Stimulated activated CD8-positive, alpha-beta memory T cell treated with anti-CD3 and anti-CD28 coated beads, Interleukin-4, amount 100 ng/mL, for 4 hours (primary cell): ENCODE measurements at places on chromosomes 7 and 10.

GRCh38 chr7:128938544-128939074 lies 882 bp downstream of the IRF5 start:
- DNase-seq: no peak

- no peak for DNase-seq
Measured at GRCh38 chr10:10520491-10521385, 496.9 kb upstream of the CELF2 start.

DNA sequence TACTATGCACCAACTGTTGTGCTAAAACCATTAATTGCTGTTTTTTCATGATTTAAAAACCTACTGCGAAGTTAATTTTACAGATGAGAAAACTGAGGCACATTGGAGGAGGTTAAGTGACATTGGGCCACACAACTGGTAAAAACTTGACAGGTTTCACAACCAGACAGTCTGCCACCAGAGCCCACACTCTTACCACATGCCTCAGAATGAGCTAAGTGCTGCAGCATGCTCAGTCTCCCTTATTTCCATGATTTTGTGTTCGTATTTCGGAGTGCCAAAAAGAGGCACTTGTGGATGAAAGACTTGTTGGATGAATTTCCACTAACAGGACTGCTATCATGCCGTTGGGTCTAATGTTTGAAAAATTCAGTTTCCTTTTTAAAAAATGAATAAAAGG lies 77.4 kb downstream of the PCLO start:
- no peak for DNase-seq

GRCh38 chr7:7164591-7164990 lies 17.8 kb upstream of the C1GALT1 start:
- DNase-seq: no peak

DNA sequence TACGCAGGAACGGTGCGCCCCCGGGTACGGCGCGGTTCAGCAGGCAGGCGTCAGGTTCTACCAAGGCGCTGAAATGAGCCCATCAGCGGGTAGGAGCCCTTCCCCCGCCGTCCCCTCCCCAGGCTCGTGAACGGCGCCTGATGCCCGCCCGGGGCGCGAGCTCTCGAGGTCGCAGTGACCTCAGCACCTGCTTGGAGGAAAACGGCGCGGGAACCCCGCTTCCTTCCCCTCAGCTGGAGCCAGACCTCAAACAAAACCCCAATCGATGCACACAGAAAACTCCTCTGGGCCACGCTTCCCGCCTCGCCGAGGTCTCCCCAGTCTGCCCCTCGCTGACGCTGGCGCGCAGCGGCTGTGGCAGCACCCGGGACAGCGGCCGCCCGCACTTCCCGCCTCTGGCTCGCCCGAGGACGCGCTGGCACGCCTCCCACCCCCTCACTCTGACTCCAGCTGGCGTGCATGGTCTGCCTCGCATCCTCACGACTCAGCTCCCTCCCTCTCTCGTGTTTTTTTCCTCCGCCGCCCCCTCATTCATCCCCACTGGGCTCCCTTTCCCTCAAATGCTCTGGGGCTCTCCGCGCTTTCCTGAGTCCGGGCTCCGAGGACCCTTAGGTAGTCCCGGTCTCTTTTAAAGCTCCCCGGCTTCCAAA lies 514 bp upstream of the GAD2 start:
- no peak for DNase-seq

- DNase-seq: no peak
Measured at GRCh38 chr7:85471740-85472139, 284.9 kb upstream of the SEMA3D start.

DNA sequence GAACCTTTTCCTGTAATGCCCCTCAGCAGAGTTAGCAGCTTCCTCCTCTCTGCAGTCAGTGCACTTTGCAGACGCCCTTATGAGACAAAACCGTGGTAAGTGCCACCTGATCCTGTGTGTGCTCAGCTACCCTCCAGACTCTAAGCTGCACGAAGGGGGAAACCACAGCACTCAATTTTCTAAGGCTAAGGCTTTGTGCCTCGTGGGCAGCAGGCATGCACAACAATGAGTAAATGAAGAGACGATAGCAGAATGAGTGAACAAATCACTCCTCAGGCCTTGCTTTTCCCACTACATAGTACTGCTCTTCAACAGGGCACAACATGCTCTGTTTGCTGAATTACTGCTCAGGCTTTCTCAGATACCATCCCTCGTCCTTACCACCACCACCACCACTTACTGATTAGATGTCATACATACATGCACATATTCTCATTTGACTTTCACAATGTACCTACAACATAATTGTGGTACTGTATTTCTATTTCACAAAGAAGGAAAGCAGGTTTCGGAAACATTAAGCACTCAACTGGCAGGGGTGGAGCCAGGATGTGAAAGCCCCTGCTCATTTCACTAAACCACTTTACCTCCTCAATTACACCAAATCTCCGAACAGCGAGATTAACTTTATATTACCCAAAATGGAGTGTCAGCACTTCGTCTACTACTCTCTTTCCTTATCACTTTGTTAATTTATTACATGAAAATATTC lies 85.4 kb downstream of the ICA1 start:
- no peak for DNase-seq

DNA sequence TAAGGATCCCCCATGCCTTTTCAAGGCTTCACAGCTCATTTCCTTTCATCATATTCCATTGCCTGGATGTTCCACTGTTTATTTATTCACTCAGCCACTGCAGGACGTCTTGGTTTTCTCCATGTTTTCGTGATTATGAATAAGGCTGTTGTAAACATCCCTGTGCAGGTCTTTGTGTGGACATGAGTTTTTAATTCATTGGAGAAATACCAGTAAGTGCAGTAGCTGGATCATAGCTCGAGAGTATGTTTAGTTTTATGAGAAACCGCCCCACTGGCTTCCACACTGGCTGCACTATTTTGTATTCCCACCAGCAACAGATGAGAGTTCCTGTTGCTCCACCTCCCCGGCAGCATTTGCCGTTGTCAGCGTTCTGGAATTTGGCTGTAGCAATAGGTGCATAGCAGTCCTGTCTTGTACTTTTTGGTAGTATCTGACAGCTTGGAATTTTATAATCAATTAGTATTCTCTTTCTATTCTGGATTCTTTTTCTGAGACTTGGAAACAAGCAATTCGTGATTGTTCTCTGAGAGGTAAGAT lies 269.9 kb upstream of the PITRM1 start:
- DNase-seq: no peak

DNA sequence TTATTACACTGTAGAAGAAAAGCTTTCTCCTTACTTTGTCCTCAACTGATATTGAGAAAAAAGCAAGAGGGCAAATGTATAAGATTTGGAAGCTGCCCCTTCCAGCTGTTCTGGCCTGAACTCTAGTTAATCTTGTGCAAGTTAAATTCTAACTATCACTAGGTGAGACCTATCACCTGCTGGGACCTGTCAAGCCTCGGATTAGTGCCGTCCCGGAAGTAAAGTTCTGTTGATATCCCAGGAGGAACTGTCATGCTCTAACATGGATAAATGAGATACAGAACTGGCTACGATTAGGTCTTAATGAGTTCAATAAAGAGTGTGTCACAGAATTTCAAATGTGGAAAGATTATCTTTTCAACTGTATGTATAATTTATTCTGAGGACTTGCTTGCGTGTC lies 1.2 kb upstream of the BPGM start:
- DNase-seq: no peak

DNA sequence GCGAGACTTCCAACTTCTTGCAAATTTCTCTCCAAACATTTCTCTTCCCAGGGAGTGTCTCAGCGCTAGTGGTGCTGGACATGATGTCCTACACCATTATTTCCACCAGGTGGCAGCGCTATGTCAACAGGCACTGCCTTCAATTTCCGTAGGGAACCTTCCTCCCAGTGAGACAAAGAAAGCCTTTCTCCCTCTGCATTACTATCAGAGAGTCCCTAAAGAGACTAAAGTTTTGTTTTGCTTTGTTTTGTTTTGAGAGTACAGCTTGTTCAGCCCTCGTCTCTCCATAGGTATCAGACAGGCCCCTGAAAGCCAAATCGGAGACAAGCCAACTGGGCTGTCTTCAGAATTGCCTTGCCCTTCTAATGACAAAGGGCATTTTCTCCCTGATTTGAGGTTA lies 44.2 kb upstream of the GGCT start:
- no peak for DNase-seq

DNA sequence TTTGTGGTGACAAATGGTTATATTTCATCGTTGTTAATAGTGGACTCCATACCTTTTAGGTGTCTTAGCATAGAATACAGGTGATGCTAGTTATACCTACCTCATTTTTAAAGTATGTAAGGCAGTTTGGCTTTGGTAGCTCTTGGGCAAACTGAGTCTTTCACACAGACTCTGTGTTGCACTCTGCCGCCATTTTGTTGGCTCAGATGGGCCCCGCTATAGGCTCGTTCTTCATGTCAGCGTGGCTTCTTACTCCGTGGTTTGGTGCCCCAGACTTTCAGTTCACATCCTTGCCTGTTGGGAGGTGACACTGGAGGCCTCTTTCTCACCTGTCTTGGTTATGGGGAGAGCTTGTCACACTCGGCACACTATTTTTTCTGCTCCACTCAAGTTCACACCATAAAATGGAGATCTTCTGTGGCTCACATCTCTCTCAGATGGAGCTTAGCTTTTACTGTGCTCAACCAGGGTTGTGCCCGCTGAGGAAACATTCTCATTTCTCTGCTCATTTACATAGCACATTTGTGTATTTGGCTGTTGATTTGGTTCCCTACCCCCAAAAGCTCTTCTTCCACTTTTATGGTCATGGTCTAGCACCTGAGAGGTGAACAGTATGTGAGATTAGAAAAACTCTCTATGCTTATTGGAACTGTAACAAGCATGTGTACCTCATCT lies 178.5 kb downstream of the ARID5B start:
- DNase-seq: no peak

GRCh38 chr7:28126410-28127041 lies 54.1 kb downstream of the JAZF1 start:
- no peak for DNase-seq

GRCh38 chr7:20216406-20217036 lies 663 bp downstream of the MACC1 start:
- no peak for DNase-seq

DNA sequence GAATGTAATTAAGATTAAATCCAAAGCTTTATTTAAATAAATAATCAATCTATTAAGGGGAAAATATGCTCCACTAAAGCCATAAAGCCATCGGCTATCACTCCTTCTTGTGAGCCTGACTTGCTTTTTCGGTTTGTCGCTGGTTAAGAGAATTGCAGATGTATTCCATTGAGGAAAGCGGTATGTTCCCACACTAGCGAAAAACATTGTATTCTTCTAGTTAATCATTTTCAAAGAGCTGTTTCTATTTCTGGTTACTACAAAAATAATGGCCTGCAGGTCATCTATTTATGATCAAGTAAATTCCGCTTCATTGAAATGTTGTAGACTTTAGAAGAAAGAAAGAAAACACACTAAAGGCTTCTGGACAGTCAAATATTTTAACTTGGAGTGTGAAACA lies 173.4 kb downstream of the CACNB2 start:
- DNase-seq: no peak
